ENCODE measurements at places on chromosomes 4 and X.

DNA sequence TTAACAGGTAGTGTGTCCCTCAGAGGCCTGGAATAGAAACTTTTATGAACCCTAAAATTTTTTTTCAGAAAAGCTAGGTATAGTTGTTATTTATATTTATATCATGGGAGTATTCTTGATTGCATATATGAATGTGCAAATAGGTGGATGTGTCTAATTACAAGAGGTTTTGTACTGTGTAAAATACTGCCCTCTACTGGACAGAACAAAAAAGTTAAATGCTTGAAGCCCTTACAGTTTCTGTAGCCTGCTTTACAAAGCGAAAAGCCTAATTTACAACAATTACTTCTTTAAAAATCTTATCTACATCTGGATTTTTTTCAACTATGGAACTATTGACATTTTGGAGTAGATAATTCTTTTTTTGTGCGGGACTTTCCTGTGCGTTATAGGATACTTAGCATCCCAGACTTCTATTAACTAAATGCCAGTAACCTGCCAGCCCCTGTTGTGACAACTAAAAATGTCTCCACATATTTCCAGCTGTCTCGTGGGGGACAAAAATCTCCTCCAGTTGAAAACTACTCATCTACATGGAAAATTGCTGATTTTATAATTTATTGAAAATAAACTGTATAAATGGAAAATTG is 35.1 kb downstream of the ENPEP start:
- no peak for DNase-seq

- DNase-seq = no peak
These were observed 129.5 kb downstream of the LARP7 start for GRCh38 chr4:112766422-112766821.

DNA sequence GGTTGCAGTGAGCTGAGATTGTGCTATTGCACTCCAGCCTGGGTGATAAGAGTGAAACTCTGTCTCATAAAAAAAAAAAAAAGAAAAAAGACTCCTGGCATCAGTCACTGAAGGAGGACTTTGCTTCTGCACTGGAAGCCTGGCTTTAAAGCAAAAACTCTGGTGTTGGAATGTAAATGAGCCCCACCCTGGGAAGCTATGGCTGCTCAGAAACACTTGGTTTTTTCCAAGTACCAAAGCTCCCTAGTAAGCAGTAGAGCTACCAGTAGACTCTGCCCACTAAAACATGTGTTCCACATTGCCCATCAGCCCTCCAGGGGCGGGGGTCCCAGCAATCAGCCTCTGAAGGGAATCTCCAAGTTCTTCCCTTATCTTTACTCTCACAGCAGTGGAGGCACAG is 154.4 kb downstream of the SHROOM3 start:
- no peak for DNase-seq

GRCh38 chrX:35675151-35675550 is 123.0 kb upstream of the MAGEB16 start:
- DNase-seq = no peak

DNA sequence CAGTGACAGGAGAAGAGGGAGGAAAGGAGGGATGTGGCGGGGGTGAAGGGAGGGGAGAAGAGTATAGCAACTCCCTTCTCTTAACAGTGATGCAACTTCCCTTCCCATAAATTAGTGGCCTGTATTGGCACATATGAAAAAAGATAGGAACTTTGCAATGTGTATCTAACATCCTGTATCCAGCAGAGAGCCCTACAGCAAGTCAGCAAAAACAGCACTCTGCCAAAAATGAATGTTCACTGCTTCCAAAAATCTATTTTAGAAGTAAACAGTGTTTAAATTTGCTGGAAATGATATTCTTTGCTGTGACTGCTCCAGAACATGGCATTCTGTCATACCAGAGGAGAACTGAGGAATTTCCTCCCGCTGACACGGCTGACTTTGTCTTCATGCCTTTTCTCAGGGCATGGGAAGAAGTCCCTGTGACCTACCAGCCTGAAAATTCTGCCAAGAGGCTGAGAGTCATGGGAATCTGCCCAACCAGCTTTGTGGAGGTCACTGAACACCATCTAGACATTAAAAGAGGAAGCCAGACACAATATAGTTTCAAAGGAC is 343.4 kb upstream of the RASGEF1B start:
- DNase-seq = no peak

DNA sequence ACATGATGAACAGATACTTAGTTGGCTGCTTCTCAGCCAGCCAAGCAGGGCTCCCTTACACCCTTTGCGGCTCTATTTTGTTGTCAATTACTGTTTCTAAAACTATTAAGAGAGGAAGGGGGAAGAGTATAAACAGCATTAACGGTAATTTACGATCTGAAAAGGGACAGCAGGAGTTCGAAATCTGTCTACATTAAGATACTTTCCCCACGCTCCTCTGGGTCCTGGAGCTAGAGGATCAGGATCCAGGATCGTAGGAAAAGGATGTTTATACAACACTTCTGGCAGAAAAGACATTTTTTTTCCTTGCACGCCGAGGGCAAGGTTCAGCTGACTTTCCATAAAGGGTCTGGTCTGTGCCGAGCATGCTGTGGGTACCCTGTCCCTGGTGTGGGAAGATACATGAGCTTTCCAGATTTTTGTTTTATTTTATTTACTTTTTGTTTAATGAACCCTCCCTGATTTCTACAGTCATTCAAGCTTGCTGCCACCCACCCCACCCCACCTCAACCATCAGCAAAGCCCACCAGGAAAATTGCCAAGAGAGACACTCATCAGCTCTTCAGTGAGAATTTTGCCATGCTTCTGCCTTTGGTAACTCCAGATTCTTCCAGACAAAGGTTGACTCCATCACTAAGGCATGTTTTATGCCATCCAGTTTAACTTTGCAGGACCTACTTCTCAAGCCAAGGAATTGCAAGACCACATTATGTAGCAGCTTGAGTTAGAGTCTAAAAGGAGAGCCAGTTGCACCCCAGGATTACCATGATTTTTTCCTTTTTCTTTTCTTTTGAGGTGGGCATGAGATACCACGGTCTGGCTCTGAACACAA is 188.1 kb downstream of the QDPR start:
- DNase-seq = no peak

DNA sequence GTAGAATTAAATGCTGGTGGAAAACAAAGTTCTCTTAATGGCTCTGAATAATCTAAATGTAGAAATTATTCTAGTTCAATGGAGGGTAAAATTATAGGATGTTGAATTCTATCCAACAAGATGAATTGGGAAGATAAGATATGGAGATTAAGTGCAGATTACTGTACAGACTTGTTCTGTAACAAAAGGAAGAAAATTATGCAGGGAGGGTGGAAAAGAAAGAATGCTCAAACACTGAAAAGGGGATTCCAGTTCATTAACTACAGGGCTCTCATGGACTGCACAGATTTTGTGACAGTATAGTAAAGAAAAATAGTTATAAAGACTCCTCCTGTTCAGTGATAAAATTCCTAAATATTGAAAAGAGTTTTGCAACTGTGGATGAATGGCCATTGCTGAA is 1794.0 kb upstream of the PCDH7 start:
- no peak for DNase-seq

All from stimulated activated CD8-positive, alpha-beta memory T cell treated with anti-CD3 and anti-CD28 coated beads, Interleukin-4, amount 100 ng/mL, for 1 hour (primary cell).